GM23248 (cell line): ENCODE measurements at places on chromosomes 2 and 18.

DNA sequence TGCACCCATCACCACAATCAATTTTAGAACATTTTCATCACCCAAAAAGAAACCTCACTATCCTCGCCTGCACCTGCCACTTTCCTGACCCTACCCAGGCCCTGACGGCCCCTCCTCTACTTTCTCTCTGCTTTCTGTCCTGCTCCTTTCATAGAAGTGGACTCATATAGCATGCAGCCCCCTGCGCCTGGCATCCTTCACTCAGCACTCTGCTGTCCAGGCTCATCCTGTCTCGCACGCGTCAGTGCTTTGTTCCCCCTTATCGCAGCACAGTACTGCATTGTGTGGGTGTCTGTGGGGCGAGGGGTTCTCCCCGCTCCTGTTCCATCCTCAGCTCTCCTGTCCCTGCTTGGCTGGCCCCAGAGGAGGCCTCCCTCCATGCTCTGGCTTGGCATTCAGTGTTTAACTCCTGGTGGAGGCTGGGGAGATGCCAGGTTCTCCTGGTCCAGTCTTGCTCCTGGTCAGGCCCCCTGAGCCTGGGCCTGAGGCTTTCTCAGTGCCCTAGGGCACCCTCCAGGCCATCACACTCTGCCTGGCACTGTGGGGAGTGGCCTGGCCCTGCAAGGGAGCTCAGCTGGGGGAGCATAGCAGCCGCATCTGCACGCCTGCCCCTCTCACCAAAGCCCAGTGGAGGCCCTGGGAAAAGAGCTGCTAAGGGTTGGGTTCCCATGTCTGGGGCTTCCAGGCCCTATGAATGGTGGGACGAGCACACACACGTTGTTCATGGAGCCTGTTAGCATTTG lies 6.6 kb upstream of the TUBB6 start:
- DNase-seq = no peak

GRCh38 chr2:62034715-62035114 lies 129.2 kb downstream of the COMMD1 start:
- DNase-seq = no peak

DNA sequence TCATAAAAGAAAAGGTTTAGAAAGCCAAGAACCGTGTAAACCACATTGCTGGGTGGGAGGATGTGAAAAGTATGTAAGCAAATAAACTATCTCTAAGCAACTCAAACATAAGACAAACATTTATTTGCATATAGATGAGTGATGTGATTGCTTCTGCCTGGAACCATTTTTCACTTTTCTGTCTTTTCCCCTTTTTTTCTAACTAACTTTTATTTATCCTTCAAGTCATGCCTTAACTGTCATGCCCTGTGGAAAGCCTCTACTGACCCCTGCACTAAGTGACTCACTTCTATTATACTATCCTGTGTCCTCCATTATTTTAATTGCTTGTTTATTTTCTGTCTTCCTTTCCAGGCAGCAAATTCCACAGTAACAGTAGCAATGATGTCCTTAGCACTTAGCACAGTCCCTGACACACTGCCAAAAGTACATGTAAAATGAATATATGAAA lies 87.5 kb upstream of the CTAGE1 start:
- DNase-seq = peak; percentile 53

- DNase-seq = peak; percentile 93
These were observed 43.3 kb upstream of the ZFP36L2 start for GRCh38 chr2:43269706-43270105.

DNA sequence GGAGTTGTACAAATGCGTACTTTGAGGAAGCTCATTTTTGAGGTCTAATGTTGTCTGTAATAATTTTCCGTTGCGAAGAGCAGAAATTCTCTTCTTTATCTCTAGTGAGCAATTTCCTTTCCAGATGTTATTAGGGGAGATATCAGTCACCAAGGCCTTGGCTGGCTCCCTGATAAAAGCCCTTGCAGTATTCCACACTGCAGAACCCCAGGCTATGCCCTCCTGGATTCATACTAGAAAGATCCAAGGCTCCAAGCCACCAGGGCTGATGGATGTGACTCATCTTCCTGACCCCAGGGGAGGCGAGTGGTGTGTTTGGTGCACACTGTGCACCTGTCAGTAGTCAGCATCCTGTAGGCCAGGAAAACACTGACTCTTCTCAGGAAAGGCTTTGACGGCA lies 34.7 kb downstream of the INO80C start:
- no peak for DNase-seq

DNA sequence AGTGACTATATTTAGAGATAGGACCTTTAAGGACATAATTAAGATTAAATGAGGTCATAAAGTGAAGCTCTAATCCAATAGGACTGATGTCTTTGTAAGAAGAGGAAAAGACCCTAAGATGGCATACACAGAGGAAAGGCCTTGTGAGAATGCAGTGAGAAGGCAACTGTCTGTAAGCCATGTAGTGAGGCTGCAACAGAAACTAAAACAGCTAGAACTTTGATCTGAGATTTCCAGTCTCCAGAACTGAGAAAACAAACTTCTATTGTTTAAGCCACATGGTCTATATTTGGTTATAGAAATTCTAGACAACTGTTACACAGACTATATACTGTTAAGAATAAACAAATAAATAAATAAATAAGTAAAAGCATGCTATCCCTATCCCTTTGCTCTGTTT lies 276.8 kb downstream of the CNTNAP5 start:
- DNase-seq = no peak

- no peak for DNase-seq
These were observed 55.8 kb upstream of the ALPP start for GRCh38 chr2:232322560-232323327.

DNA sequence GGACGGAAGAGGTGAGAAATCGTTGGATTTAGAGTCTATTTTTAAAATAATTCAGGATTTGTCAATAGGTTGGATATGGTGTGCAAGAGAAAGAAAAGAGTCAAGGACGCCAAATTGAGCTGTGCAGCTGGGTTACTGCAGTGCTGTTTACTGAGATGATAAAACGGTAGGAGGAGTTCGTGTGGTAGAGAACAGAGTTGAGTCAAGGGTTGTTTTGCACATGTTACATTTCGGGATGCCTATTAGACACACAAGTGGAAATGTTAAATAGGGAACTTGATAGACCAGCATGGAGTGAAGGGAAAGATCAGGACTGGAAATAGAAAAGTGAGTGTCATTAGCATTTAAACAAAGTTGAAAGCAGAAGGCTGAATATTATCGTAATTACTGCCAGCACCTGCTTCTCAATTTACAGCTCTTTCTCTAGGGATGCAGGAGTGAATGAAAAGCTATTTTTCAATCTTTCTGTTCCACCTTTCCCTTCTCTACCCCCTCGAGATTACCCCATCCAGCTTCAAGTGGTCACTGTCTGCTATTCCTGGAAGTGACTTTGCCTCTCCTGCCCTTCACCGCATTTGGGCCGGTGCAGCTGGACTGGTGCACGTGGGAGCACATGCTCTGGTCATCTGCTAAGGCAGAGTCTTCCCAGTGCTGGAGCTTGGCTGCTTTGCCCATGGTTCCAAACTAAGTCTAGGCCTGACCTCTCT lies 30.3 kb downstream of the GPR75 start:
- no peak for DNase-seq

- DNase-seq = no peak
These were observed 130.2 kb downstream of the FAM124B start for GRCh38 chr2:224271617-224272236.

GRCh38 chr2:59830601-59831000 lies 722.9 kb downstream of the BCL11A start:
- no peak for DNase-seq

GRCh38 chr2:133993160-133993559 lies 260.7 kb upstream of the MGAT5 start:
- DNase-seq = no peak

DNA sequence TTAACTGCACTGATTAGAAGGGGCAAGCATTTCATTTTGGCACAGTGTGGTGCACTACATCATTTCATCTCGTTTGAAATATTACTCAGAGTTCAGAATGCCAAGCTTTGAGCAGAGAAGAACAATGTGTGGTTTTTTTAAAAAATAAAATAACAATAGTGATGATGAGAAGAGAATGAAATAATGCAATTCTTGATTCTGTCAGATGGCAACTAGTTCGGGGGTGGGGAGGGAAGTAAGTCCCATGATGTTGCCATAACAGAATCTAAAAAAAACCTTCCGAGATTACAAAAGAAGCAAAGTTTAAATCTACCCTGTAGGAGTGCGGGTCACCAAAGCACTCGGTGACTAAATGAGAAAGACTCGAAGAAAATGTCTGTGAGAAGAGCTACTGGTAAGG lies 490.4 kb downstream of the NR4A2 start:
- DNase-seq = peak; percentile 4

- peak; percentile 11 for DNase-seq
These were observed 3.7 kb downstream of the EEF1B2 start for GRCh38 chr2:206163251-206163880.

- DNase-seq = no peak
These were observed 4.0 kb upstream of the SMYD5 start for GRCh38 chr2:73210019-73210418.

DNA sequence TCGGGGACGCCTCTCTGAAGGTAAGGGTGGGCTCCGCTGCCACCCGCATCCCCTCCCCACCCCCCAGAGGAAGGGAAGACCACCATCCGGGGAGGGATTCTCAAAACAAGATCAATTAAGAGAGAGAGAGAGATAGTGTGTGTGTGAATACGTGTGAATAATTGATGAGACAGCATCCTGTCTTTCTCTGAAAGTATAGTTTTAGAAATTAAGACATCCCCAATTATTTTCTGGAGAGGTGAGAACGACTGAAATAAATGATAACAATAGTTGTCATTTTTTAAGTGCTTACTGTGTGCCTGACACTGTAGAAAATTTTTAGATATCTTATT lies 751 bp downstream of the IL18R1 start:
- no peak for DNase-seq

DNA sequence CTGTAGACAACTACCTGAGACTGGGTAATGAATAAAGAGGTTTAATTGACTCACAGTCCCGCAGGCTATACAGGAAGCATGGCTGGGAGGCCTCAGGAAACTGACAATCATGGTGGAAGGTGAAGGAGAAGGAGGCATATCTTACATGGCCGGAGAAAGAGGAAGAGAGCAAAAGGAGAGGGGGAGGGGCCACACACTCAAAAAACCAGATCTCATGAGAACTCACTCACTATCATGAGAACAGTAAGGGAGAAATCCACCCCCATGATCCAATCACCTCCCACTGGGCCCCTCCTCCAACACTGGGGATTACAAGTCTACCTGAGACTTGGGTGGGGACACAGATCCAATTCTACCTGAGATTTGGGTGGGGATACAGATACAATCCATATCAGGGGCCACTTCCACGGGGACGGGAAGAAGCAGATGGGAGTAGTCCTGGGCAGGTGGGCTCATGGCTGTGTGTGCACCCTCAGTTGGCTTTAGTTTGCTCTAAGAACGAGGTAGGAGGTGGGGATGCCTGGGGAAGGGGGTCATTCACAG lies 9.9 kb downstream of the MAB21L4 start:
- no peak for DNase-seq
